Common myeloid progenitor, CD34-positive (primary cell): ENCODE measurements at places on chromosomes 2 and 18.

- no peak for DNase-seq
These were observed 108.4 kb downstream of the MRO start for GRCh38 chr18:50711386-50711785.

GRCh38 chr2:130355172-130355577, 681 bp upstream of the PTPN18 start:
- peak; percentile 30 for DNase-seq

GRCh38 chr2:187150670-187151069, 297.4 kb downstream of the CALCRL start:
- DNase-seq, result no peak

- no peak for DNase-seq
These were observed 26.6 kb upstream of the SCN7A start for GRCh38 chr2:166520604-166521003.

DNA sequence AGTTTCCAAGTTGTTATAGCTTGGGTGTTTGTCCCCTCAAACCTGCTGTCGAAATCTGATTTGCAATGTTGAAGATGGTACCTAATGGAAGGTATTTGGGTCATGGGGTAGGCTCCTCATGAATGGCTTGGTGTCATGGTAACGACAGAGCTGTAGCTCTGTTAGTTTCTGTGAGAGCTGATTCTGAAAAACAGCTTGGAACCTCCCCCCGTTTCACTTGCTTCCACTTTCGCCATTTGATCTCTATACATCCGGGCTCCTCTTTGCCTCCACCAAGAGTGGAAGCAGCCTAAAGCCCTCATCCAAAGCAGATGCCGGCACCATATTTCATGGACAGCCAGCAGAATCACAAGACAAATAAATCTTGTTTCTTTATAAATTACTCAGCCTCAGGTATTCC, 1035.1 kb upstream of the SLC39A10 start:
- no peak for DNase-seq
